Right kidney (tissue), 9 donors: ENCODE measurements at places on chromosomes 5 and 9.

- no peak for DNase-seq
These were observed 205.2 kb upstream of the ADCY2 start for GRCh38 chr5:7190712-7191250.

GRCh38 chr5:96863949-96864584 is 12.2 kb upstream of the ERAP2 start:
- no peak for DNase-seq

GRCh38 chr5:141547921-141548320 is 59.0 kb downstream of the PCDHGC5 start:
- DNase-seq, result no peak

DNA sequence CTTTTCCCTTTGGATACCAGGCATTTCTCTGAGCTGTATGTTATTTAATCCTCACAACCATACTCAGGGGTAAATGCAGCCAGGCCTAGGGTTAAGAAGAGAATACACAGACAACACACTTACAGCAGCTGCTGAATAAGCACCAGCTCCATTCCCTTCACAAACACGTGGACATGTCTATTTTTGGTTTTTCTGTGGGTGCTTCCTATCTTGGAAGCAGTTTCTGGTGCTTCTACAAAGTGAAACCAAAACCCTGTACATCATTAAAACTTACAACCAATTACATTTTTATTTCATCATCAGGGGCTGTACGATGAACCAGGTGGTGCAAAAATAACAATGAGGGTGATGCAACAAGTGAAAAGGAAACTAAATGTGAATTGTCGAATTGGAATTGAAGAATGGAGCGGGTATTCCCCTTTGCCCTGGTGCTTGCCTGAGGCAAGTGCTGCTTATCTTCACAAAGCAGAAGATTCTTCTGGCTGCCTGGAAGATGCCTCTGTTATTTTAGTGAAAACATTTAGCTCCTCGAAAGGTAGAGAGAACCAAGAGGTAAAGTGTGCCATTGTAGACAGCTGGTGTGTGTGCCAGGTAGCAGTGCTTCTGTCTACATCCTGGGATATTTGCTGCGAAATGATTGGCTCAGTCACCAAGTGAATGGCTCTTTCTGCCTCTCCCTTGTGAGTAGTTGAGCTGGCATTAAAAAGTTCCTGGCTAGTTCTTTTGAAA is 18.6 kb upstream of the IFNB1 start:
- no peak for DNase-seq

DNA sequence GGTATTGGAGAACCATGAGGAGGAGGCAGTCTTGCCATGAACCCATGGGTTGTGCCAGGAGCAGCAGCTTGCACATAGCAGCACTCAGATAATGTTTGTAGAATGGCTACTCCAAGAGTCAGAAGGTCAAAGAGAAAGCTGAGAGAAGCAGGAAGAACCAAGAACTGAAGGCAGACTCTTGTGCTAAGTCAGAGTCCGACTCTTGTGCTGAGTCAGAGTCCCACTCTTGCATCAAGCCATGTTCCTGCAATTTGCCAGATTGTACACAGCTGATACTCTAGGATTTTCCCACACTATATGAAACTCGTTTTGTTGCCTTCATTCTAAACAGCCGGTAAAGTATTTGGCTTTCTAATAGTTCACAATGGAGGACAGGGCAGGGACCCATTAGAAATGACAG is 26.2 kb upstream of the HSPA9 start:
- no peak for DNase-seq

DNA sequence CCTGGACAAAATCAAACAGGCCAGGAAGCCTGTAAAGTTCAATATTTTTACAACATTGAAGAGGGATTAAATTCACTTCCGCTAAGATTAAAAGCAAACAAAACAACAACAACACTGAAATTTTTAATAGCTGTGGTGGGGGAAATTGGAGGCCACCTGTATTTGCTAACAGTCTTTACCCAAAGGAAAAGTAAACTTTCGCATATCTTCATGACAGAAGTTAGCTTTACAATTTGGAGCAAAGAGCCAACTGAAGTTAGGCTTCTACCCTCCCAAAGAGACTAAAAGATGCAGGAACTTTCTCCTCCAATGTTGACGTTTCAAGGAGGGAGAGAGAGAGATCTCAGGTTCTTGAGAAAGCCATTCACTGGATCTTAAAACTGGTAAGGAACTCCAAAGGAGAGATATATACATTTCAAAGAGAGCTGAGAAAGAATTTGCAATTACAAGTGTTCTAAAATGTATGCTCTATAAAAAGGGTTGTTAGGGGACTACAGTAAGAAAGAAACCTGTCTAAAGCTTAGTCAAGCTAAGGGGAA is 349.2 kb upstream of the CDH9 start:
- DNase-seq, result no peak

- DNase-seq, result no peak
These were observed 161.3 kb downstream of the MACROH2A1 start for GRCh38 chr5:135237748-135238103.

DNA sequence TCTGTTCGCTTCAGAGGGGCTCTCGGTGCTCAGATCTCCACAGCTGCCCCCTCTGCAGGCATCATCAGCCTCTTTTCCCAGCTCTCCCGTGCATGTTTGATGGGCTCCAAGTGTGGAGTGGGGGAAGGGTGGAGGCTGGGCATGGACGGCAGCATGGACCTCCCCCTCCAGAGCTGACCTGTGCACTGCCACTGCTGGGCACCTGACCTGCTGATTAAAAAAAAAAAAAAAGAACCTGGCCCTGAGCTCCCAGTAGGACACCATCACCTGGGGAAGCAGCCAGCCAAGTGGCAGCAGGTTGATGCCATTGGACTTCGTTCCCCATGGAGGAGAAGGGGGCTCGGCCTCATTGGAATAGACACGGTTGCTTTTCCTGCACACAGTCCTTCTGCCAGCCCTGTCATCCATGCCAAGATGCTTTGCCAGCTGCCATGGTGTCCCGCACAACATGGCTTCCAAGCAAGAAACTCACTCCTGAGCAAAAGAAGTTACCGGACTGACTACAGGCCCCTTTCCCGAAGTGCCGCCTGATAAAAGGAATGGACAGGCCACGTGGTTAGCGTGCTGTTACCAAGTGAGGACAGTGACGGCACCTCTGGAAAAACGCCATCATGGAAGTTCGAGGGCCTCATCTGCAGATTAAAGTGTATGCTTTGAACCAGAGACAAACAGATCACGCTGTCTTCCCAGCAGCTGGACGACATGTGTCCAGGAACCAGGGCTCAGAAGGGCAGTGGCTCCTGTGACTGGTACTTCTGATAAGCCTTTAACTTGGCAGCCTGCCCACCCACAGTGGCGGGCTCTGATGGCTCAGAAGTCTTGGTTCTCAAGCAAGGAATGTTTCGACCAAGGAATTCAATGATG is 14.7 kb upstream of the BRD3OS start:
- no peak for DNase-seq
